Activated CD8-positive, alpha-beta memory T cell treated with anti-CD3 and anti-CD28 coated beads for 4 hours (primary cell): ENCODE measurements at places on chromosomes 5 and 9.

- no peak for DNase-seq
Observed at GRCh38 chr9:13461414-13461991, 182.0 kb upstream of the MPDZ start.

DNA sequence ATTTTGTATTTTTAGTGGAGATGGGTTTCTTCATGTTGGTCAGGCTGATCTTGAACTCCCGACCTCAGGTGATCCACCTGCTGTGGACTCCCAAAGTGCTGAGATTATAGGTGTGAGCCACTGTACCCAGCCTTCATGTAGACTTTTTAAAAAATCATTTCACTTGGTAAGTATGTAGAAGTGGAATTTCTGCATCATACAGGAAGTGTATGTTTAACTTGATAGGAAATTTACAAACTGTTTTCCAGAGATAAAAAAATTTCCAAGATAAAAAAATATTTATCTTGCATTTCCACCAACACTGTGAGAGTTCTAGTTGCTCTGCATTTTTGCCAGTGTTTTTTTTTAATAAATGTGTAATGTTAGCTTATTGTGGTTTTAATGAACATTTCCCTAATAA lies 155.8 kb downstream of the ZNF608 start:
- DNase-seq: no peak

- DNase-seq: no peak
Observed at GRCh38 chr5:170450061-170450669, 53.7 kb upstream of the KCNIP1 start.

DNA sequence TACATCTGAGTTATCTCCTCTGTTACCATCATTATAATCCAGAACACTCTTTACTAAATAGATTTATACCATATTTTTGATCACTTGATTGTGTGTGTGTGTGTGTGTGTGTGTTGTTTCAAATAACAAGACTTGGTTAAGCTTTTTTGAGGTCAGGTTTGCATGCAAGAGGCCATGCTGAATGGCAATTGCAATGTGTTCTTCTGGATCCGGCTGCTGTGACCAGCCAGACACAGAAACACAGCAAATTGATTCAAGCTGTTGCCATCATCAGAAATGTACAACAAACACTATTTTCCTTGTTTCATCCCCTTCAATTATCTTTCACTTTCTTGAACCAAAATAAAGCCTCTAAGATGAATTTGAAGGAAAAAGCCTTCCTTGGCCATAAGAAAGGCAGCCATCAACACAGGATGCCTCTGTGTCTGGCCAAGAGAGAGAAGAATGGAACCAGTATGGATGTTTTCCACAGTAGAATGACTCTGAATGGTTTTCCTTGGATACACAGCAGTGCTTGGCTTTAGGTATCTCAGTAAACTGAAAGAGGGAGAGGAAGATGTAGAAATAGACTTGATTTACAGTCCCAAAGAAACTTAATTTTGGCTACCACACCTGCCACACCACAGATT lies 53.9 kb downstream of the DPYSL3 start:
- DNase-seq: no peak

DNA sequence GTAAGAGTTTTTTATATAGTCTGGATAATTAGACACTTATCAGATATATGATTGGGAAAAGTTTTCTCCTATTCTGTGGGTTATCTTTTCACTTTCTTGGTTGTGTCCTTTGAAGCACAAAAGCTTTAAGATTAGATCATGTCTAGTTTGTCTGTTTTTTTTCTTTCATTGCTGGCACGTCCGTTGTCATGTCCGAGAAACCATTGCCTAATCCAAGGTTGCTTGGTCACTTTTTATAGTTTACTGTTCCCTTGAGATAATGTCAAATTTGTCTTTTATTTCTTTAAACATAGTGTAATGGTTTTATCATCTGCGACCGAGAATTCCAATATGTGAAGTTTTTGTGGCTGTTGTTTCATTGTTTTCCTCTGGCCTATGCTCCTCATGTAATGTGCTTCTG lies 28.8 kb downstream of the GARNL3 start:
- no peak for DNase-seq

GRCh38 chr5:36105819-36106218 lies 39.1 kb upstream of the UGT3A2 start:
- DNase-seq: no peak

GRCh38 chr5:78889369-78890140 lies 95.6 kb downstream of the ARSB start:
- DNase-seq: no peak

- no peak for DNase-seq
Observed at GRCh38 chr9:14881006-14881405, 29.2 kb downstream of the FREM1 start.

- no peak for DNase-seq
Observed at GRCh38 chr5:102865171-102865509, 110.0 kb downstream of the PAM start.

GRCh38 chr9:114503522-114504340 lies 1.5 kb downstream of the WHRN start:
- no peak for DNase-seq

DNA sequence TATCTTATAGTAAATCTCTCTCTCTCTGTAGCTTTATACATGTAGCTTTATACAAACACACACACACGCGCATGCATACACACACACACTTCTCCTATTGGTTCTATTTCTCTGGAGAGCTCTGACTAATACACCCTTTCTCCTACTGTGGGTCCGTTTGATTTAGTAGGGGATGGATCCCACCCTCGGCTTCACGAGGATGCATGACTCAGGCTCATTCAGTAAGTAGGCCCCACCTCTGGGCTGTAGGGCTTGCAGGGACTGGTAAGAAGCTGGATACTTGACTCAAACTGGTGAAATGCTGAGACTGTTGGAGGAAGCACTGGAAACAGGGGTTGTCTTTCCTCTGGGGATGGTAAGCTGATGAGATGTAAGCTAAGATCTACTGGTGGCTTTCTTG lies 98.7 kb downstream of the SLC24A2 start:
- no peak for DNase-seq

DNA sequence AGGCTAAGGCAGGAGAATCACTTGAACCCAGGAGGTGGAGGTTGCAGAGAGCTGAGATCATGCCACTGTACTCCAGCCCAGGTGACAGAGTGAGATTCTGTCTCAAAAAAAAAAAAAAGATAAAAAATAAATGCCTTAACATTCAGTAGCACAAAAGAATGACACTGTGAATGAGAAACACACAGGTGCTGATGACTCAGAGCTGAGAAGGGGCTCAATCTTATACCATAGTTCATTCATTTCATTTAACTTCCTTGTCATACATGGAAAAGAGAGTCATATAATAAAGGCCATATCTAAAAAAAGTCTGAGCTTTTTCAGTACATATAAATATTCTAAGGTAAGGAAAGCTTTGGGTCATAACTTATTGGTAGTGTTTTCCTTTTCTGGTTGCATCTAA lies 40.6 kb downstream of the WWC1 start:
- DNase-seq: no peak

DNA sequence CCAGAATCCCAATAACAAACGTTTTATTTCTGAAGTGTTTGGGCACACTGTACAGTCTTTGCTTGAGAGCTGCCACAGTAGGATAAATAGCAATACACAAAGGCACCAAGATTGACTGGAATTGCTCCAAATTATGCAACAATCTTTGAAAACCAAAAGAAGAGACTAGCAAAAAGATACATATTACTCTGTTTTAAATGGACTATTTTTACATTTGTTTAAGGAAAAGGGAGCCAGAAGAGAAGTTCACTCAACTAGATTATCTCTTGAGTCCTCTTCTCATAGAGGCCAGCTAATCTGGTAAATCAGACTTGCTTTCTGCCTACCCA lies 385.0 kb upstream of the SLC30A5 start:
- no peak for DNase-seq

GRCh38 chr9:7358876-7359275 lies 440.7 kb downstream of the DMAC1 start:
- no peak for DNase-seq

GRCh38 chr5:43033841-43034590 lies 6.1 kb downstream of the ANXA2R start:
- DNase-seq: no peak

GRCh38 chr9:120742951-120743416 lies 28.7 kb upstream of the MEGF9 start:
- no peak for DNase-seq

DNA sequence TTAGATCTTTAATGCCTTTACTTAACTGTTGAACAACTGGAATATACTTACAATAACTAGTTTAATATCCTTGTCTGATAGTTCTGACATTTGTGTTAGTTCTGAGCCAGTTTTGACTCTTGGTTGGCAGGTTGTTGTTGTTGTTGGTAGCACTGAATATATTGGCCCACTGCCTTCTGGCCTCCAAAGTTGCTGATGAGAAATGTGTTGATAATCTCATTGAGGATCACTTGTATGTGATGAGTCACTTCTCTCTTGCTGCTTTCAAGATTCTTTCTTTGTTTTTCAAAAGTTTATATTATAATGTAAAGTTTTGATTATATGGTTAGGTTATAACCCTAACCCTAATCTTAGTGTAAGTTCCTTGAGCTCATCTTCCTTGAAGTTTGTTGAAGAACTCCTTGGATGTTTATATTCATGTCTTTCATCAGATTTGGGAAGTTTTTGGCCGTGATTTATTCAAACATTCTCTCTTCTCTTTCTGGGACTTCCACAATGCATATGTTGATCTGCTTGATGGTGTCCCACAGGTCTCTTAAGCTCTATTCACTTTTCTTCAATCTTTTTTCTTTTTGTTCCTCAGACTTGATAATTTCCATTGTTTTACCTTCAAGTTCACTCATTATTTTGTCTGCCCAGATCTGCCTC lies 149.7 kb downstream of the FGF18 start:
- no peak for DNase-seq

DNA sequence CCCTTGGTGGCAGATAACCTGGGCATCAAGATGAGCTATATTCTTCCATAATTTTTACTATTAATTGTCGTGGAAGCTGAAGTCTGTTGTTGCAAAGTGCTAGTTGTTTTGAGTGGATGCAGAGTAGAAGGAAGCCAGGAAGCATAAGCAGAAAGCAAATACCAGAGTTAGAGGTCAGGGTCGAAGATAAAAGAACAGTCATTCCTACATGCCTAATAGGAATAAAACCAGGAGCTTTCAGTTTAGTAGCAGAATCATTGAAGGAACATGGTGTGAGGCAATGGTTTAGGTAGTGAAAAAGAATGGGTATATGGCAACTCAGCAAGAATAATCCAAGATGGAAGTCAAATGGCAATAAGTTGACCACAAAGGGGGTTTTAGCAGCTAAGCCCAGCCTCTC lies 121.6 kb upstream of the FST start:
- DNase-seq: no peak

GRCh38 chr5:485946-486491 lies 38.2 kb downstream of the SLC9A3 start:
- DNase-seq: no peak

DNA sequence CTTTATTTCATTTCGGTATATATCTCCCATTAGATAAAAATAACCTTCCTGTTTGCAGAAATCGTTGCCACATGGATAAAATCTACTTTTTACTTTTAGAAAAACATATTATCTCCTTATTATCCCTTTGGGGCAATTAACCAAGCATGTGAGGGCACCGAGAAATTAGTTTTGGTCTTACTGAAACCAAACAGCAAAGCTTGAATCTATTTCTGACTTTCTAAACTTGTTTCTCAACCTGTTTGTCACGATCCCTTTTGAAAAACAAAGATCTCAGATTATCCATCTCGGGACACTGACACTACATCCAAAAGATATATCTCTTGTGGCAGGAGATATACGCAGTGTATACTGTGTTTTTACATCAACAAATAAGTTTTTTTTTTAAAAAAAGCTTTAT lies 2.3 kb downstream of the TUT7 start:
- DNase-seq: no peak

GRCh38 chr5:107104040-107104995 lies 566.4 kb downstream of the EFNA5 start:
- no peak for DNase-seq

- no peak for DNase-seq
Observed at GRCh38 chr9:1207686-1208085, 157.5 kb downstream of the DMRT2 start.

- no peak for DNase-seq
Observed at GRCh38 chr5:168365581-168366081, 74.2 kb downstream of the WWC1 start.

DNA sequence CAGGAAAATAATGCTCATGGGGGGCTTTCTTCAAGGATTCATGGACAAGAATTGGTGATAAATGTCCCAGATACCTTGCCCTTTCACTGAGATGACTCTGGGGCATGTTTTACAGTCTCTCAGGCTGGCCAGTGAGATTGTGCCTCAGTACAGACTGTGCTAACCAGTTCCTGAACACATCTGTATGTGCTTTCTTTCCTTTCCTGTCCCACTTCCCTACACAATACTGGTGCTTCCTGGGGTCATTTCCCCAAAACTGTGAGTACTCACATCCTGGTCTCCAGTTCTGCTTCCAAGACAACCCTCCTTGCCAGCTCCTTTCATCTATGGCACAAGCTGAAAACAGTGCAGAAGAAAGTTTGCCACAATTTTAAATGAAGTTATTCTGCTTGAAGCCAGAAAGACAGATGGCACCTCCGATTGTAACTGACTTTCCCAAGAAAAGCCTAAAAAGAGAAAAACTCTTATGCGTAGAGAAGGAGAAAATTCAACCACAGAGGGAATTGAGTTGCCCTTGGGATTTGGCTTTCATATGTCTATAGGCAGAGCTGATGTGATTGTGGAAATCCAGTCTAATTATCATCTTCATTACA lies 134.7 kb downstream of the DRD1 start:
- no peak for DNase-seq

DNA sequence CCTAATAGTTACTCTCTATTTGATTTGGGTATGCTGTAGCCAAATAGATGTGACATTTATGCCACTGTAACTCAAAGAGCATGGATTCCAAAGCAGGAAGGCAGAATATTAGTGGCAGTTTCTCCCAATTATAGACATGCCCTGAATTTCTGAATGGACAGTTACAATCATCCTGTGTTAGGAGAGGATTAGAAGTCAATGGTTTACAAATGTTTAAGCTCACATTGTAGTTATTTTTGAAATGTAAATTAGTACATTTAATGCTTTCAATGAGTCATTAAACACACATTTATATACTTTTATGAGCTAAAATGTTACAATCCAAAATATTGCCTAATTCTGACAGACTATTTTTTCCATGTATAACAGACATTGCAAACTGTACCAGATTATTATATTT lies 62.3 kb upstream of the CDH18 start:
- no peak for DNase-seq

DNA sequence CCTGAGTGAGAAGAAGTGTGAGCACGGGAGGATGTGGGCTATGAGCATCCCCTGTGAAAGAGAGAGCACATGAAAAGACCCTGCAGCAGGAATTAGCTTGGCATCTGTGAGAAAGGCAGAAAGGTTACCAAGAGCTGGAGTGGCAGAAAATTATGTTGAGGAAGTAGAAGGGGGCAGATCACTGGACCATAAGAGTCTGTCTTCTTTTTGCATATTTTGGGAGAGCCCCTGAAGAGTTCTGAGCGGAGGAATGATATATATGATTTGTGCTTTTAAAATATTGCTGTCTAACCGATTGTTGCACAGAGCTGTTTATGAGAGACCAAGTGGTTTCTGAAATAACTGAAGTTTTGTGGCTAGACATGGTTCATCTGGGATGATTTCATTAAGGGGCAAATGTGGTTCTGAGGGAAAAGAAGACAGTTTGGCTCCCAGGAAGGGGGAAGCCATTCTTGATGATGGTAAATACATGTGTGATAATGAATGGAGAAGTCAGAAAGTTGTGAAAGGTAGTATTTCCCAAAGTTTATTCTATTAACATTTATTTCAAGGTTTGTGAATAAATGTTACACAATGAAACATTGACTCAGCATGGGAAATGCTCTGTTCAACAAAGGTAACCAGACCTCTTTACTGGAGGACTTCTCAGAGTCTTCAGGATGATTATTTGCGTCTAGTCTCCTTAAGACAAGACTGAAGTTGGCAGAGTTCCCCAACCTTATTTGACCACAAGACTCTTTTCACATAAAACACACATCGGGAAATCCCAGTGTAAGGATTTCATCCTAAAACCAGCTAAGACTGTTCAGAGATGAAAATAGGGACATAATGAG lies 31.5 kb upstream of the ADRB2 start:
- no peak for DNase-seq
